Activated T-helper 1 cell treated with anti-CD3 and anti-CD28 coated beads, Interleukin-2, amount 50 U/mL, for 16 hours (primary cell): ENCODE measurements at places on chromosomes 4 and X.
A peak's percentile ranks its signal among the peaks of the same experiment; 100 is the strongest.

- DNase-seq, result no peak
Observed at GRCh38 chr4:159018062-159018629, 84.7 kb upstream of the RAPGEF2 start.

DNA sequence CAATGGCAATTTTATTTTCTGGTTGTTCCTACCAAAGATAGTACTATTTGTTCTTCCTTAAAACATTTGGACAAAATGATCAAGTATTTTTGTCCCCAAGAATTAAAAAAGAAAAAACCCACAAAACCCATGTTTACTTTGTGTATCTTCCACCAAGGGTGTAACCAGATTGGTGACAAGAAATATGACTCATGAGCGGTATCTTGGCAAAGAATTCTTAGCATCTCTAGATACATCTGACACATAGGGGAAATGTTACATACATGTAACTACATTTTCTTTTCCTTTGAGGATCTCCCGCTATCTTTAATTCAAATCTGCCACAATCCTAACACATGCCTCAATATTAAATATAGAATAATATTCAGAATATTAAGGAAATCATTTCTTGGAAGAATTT is 78.7 kb downstream of the WDFY3 start:
- no peak for DNase-seq

- no peak for DNase-seq
Observed at GRCh38 chrX:53319614-53320542, 38.5 kb upstream of the IQSEC2 start.

DNA sequence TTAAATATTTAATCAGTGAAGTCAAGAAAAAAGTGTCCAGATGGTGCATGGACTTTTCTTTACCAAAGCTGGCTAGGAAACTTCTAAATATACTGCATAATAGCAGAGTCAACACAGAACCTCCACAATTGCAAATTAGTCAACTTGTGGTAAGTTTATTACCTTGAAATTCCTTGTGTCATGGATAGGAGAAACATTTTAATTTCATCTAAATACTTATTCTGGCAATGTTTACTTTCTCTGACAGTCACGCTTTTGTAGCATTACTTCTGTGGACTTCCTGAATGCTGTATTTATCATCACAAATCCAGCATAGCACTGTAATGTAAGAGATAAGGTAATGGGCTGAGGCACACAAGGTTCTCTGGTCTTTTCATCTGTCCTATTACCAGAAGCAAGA is 2266.1 kb downstream of the PCDH7 start:
- DNase-seq, result no peak

DNA sequence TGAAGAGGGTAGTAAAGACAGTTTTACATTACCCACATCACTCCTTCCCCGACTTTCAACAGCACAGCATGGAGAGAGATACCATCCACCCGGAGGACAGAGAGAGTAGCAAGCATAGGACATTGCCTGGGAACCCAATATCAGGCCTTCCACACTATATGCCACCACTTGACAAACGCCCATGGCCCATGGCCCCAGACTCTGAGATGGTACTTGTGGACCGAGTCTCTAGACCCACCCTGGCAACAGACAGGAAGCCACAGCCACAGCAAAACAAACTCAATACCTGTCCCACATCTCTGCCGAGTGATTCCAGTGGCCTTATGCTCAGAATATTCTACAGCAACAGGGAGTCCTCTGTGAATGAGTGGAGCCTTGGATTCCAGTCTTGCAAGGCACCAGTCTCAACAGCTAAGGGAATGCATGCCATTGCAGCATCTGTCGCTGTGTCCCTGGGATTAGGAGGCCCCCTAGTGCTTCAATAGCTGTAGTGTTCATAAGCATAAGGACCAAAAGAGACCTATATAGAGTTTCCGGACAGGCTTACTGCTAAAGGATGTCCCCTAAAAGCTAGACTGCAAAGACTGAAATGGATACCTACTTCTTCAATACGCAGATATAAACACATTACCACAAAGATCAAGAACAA is 14.7 kb upstream of the CT55 start:
- DNase-seq, result no peak

- DNase-seq, result no peak
Observed at GRCh38 chr4:153799694-153800074, 10.8 kb upstream of the SFRP2 start.

- no peak for DNase-seq
Observed at GRCh38 chr4:26365537-26366150, 44.8 kb downstream of the RBPJ start.

DNA sequence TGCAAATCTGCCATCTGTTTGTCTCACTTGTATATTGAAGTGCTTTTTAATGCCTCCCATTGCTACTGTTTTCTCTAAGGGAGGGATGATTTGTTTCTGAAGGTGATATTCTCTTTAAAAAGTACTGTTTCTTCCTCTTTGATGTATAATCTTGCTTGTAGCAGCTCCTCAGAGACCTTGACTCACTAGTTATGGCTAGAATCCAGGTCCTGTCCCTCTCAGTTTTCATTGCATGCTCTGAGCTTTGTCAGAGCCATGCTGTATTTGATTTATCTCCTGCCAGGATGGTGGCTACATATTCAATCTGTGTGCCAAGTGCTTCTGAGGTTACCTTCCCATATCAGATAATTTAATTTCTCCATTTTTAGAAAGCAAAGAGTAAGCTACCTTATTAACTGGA is 56.0 kb downstream of the GLUD2 start:
- DNase-seq, result no peak

DNA sequence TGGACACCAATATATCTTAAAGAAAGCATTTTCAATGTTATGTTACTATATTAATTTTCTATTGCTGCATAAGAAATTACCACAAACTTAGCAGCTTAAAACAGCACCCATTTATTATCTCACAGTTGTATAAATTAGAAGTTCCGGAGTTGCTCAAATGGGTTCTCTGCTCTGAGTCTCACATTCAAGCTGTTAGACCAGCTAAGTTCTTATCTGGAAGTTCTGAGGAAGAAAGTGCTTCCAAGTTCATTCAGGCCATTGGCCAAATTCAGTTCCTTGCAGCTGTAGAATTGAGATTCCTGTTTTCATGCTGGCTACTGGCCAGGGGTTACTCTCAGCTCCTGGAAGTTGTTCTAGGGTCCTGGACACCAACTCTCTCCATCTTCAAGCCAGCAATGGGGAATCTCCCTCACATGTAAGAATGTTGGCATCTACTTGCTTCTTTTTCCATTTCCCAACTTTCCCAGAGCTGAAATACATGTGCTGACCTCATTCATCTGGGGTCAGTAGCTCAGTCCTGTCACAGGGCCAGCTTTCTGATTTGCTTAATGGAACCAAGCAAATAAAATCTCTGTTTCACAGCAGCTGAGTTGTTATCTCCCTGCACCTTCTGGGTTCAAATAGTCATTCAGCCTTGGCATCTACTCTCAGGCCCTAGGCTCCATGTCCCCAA is 99.6 kb upstream of the INTU start:
- DNase-seq, result no peak

- no peak for DNase-seq
Observed at GRCh38 chrX:44012484-44013096, 39.4 kb upstream of the NDP start.

DNA sequence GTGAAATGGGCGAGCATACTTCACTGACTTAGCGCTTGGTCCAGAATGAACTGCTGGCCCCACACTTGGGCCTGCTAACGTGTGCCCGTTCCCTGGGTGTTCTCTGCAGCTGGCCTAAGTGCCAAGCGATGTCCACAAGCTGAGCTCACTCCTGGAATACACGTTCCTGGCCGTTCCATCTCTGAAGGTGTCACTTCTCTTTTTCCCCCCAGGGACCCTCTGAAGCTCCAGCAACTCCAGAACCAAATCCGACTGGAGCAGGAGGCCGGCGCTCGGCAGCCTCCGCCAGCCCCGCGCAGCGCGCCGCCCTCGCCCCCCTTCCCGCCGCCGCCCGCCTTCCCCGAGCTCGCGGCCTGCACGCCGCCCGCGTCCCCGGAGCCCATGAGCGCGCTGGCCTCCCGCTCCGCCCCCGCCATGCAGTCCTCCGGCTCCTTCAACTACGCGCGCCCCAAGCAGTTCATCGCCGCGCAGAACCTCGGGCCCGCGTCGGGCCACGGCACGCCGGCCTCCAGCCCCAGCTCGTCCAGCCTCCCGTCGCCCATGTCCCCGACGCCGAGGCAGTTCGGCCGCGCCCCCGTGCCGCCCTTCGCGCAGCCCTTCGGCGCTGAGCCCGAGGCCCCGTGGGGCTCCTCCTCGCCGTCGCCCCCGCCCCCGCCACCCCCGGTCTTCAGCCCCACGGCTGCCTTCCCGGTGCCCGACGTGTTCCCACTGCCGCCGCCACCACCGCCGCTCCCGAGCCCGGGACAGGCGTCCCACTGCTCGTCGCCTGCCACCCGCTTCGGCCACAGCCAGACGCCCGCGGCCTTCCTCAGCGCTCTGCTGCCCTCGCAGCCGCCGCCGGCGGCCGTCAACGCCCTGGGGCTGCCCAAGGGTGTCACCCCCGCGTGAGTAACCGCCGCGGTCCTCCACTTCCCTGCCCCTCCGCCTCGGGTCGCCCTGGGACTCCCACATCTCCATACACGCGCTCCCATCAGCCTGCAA is 132.3 kb downstream of the CBR4 start:
- DNase-seq, result no peak

GRCh38 chr4:85995361-85995760 is 364.5 kb downstream of the MAPK10 start:
- no peak for DNase-seq

- DNase-seq, result no peak
Observed at GRCh38 chr4:89765966-89766365, 71.0 kb downstream of the SNCA start.

GRCh38 chrX:124098089-124098488 is 136.6 kb downstream of the STAG2 start:
- DNase-seq, result no peak

DNA sequence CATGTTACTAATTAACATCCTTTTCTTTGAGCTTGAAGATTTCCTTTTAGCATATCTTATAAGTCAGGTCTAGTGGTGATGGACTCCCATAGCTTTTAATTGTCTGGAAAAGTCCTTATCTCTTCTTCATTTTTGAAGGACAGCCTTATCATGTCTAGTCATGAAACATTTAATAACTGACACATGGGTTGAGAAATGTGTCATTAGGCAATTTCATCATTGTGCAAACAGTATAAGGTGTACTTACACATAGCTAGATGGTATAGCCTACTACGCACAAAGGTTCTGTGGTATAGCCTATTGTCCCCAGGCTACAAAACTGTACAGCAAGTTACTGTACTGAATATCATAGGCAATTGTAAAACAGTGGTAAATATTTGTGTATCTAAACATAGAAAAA is 34.5 kb upstream of the ALG13 start:
- no peak for DNase-seq

DNA sequence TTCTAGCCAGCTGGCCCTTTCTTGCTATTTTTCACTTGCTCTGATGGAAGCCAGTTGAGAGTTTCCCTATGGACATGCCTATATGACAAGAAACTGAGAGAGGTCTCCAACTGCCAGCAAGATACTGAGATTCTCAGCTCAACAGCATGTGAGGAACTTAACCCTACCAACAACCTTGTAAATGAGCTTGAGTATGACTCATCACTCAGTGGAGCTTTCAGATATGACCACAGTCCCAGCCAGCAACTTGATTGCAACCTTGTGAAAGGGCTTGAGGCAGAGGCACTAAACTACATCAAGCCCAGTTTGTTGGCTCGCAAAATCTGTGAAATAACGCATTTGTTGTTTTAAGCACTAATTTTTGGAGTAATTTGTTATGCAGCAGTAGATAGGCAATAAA is 175.8 kb downstream of the COMMD8 start:
- DNase-seq, result no peak

DNA sequence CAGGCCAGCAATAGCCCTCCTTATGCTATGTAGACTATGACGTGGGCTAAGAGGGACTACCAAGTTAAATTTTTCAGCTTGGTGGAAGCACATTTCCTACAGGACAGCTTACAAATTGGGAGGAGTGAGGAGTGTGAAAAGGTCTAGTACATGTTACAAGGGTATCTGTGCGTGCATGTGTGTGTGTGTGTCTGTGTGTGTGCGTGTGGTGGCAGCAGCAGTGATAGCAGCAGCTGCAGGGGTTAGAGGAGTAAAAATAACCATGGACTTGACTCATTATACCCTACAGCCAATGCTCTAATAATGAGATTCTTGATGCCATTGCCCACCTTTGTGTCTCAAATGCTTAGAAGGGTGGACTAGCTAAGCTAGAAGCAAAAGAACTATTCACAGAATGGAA is 88.6 kb downstream of the SLC9A7 start:
- no peak for DNase-seq

DNA sequence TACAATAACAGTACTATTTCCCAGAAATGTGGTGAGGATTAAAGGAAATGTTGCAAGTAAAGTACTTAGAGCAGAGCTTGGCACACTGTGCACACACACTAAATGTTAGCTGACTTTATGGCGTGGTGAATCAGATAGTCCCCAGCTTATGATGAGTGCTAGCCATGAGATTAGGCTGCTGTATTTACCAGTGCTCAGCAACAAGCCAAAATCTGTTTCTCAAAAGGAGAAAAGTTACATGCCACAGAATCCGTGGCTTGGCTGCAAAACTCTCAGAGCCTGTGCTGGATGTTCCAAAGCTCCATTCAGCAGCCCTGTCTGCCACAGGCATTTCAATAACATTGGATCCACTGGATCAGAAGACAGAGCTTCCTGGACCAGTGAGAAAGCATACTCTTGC is 12.8 kb upstream of the STBD1 start:
- DNase-seq, result no peak

DNA sequence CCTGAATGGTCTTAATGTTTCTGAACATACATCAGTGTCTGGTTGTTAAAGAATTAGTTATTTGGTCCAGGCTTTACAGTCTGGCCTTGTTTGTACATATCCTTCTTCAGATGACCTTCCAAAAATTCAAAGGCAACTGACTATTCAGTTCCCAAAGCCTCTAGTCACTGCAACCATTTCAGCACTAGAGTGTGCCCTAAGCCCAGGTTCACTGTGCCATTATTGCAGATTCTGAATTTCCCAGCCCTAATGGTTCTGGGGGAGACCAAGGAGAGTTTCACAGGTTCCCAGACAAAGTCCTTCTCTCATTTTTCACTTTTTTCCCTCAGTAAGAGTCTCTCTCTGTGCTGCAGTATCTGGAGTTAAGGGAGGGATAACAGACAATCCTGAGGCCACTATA is 235.8 kb downstream of the TRAM1L1 start:
- no peak for DNase-seq

DNA sequence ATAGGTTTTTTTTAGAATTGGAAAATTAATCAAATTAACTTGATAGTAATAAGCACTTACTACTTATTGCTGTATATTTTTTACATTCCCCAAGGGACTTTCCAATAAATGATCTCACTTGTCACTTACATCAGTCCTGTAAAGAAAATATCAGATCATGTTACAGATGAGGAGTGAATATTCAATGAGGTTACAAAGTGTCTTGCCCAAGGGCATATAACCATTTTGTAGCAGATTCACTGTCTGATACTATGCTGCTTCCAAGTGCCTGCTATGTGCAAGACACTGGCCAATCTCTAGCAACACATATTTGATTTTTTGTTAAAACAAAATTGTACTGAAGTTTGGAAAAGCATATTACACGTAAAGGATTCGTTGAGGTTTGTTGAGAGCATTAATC is 1287.7 kb downstream of the FAM133A start:
- DNase-seq, result no peak

GRCh38 chrX:47751670-47752069 is 85.0 kb upstream of the ZNF81 start:
- no peak for DNase-seq

GRCh38 chrX:151729056-151729725 is 5.4 kb upstream of the CNGA2 start:
- DNase-seq, result no peak

- no peak for DNase-seq
Observed at GRCh38 chr4:173088144-173088543, 80.5 kb upstream of the GALNT7 start.

GRCh38 chr4:129220254-129220653 is 124.3 kb downstream of the C4orf33 start:
- no peak for DNase-seq

GRCh38 chrX:12901486-12901885 is 4.9 kb upstream of the TLR8 start:
- DNase-seq, result peak; percentile 39
